ENCODE measurements at places on chromosomes 2 and 18.

DNA sequence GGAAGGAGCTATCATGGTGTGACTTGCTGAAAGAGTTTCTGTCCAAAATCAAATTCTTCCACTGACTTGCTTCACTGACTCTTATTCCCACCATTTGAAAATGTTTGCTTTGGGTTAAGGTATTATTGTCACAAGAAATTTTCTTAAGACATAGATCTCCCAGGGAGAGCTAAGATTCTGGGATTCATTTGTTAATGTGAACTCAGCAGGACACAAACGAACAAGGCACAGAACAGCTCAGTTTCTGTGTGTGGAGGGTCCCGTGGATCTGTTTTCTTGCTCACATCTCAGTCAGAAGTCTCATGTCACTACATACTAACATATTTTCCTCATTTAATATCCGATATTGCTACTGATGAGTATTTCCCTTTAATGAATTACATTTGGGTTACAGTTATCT lies 8.2 kb upstream of the HNRNPA3 start:
- DNase-seq, result no peak

GRCh38 chr2:230356084-230356483 lies 29.1 kb downstream of the SP140L start:
- no peak for DNase-seq

- no peak for DNase-seq
These were observed 1860.6 kb upstream of the PIK3C3 start for GRCh38 chr18:40094441-40094840.

- no peak for DNase-seq
These were observed 112.1 kb downstream of the NFATC1 start for GRCh38 chr18:79507546-79508480.

DNA sequence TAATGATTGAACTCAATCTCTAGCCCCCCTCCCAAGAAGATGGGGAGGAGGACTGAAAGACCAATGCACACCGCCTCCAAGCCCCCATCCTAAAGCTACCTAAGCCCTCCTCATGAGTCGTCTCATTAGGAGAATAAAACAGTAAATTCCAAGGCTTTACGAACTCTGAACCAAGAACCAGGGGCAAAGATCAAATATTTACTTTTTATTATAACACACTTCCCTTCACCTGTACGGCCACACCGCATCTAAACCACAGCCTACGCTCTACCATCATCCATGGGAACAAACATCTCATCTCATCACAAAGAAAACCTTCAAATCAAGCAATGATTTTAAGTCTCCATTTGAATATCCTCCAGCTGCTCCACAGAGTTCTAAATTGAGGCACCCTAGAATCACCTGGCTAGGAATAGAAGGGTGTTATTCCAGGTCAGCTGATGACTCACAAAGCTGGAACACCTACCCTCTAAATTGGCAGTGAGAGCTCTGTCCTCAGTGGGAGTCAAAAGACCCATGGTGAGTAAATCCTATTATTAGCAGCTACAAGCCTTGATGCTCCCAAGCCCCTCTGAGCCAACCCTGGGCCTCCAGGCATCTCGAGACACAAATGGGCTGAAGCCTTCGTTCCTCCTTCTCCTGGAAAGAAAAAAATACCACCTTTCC lies 45.6 kb upstream of the BZW1 start:
- no peak for DNase-seq

DNA sequence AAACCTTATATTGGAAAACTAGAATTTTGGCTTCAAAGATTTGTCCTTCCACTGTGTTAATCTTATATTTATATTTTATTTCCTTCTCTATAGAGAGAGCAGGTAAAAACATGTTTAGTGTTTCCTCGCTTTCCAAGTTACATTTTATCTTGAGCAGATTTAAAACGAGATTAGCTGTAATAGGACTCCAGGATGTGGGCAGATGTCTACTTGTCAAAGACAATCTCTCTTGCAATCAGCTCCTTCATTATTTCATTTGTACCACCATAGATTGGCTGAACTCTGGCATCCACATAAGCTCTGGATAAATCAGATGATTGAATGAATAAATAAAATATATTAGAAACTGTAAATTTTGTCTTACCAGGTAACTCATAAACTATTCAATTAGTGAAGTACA lies 17.5 kb upstream of the KANSL1L start:
- no peak for DNase-seq

- no peak for DNase-seq
These were observed 589.6 kb upstream of the KLHL29 start for GRCh38 chr2:22795287-22795866.

All from stimulated activated CD4-positive, alpha-beta T cell treated with anti-CD3 and anti-CD28 coated beads, Interleukin-1b, Interleukin-23, amount 100 ng/mL, for 4 hours (primary cell).